ENCODE measurements at places on chromosomes 13 and 19.

- peak; percentile 59 for DNase-seq
These were observed 10.7 kb upstream of the CRTC1 start for GRCh38 chr19:18672606-18673337.

- DNase-seq = no peak
These were observed 95.9 kb downstream of the AKAP11 start for GRCh38 chr13:42367831-42368230.

DNA sequence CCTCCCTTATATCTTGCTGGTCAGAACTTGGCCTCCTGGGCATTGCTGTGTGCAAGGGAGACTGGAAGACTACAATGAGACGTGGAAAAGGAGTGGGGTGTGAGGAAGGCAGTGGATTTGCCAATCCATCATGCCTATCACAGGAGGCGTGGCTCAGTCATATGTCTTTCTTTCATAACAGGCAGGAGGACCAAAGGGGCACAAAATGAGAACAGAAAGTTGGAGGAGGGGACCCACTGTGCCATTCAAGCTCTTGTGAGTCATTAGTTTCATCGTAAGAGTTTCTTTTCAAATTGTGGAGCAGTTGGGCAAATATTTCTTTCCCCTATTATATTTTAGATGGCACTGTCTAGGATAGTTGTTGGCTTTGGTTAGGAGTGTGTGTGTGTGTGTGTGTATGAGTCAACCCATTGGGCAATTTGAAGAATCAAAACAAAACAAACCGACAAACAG is 471.5 kb downstream of the TSHZ3 start:
- DNase-seq = no peak

DNA sequence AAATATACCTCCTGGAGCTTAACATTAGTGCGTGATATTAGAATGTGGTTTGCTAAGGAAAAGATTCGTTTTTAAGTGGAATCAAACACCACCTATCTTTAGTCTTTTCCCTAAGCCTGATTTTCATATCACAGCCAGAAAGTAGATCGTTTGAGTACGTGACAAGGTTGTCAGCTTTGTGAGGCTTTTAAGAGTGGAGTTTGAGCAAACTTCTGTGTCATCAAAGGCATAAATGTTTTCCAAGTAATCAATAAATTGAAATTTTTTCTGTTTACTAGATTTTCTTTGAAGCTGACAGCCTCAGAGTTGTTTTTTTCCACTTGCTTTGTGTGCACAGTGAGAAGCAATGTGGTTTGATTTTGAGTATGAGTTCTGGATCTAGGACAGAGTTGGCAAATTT is 6.5 kb upstream of the ZNF331 start:
- no peak for DNase-seq

DNA sequence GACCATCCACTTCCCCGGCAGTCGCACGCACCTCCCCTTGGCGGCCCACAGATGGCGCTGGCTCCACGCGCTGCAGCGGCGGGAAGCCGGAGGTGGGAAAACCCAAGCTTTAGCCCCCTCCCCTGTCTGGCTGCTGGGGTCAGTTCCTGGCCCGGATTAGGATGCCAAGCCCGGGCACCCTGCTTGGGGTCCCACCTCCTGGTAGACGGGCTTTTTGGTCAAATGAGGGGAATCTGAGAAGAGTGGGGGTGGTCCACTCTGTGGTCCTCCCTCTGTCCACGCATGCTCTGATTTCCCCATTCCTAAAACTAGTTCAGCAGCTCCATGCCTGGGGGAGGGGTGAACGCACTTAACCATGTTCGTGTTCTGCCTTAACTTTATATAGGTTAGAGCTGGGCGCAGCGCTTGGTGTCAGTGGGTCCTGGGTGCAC is 8.1 kb upstream of the ADGRE2 start:
- no peak for DNase-seq

GRCh38 chr19:1098177-1099051 is 3.2 kb upstream of the POLR2E start:
- DNase-seq = no peak

GRCh38 chr19:39074205-39074692 is 9.9 kb upstream of the ACP7 start:
- DNase-seq = no peak

- peak; percentile 56 for DNase-seq
These were observed 1.2 kb downstream of the INAFM1 start for GRCh38 chr19:47275791-47276461.

GRCh38 chr13:40963927-40964326 is 55.2 kb downstream of the ELF1 start:
- peak; percentile 43 for DNase-seq

DNA sequence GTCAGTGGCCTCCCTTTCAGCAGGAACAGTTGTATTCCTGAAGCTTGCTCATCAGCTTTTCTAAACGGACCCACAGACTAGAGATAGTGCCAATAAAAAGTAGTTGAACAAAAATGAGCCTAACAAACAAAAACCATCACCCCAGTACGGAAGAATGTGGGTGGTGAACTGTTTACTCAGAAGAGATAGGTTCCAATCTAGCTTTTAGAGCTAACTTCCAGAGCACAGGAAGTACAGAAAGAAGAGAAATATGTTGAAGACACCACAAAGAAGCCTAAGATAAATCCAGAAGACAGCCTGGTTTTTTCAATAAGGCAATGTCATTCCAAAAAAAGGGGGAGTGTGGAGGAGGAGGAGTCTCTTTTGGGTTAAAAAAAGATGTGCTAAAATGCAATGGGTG is 2.8 kb upstream of the LMO7 start:
- DNase-seq = peak; percentile 86

DNA sequence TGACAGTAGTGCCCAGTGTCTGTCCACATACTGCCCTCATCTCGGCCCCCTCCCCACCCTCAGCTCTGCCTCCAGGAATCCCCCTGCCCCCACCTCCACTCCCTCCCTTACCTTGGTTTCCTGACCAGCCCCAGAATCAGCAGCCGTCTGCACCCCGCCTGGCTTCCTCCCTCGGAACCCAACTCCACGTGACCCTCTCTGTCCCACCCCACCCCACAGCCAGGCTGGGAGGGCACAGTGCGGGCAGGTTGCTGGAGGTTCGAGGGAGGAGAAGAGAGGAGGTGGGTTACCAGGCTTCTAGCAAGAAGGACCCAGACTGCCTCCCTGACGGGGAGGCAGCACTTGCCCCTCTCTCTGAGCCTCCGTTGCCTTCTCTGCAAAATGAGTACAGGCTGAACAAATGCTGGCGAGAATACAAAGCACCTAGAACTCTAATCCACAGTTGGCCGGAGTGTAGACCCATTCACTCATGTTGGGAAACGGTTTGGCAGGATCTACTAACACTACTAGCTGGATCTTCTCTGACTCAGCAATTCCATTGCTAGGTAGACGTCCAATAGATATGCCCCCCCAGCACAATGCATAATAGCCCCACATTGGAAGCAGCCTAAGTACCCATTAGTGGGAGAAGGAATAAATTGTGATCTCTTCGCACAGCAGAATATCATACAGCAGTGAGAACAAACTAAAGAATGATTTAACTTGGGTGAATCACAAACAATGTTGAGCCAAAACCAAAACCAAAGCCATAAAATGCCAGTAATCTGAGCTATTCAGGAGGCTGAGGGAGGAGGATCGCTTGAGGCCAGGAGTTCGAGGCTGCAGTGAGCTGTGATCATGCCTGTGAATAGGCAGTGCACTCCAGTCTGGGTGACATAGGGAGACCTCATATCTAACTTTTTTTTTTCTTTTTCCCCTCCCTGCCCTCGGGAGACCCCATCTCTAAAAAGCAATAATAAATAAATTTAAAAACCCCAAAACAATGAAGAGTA is at the start of gene RASAL3:
RASAL3 (minus strand) TSS at position 151 of the 992 bp plus-strand sequence. CDS start 186 bp downstream, outside the sequence.
- no peak for DNase-seq

DNA sequence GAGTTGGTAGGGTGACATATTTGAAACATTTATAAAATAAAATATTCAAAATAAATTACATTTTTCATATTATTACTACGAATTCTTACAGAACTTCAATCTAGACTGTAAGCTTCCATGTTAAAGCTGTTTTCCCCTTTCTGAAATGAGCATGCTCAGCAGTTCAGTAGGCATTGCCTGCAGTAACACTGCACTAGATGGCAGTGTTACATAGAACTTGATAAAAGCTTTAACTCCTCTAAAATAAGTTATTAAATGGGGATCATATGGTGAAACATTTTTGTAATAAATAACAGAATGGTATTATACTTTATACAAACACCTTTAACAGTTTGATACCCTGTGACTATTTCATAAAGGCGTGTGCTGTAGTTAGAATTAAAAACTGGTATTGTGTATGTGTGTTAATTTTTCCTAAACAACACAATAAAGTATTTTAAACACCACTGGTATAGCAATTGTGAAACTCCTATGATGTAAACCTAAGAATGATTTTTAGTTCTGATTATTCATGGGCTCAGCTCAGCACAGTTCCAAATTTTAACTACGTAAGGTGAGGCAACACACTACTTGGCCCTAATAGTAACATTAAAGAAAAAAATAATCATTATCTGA is 11.6 kb upstream of the GPR18 start:
- DNase-seq = peak; percentile 76

DNA sequence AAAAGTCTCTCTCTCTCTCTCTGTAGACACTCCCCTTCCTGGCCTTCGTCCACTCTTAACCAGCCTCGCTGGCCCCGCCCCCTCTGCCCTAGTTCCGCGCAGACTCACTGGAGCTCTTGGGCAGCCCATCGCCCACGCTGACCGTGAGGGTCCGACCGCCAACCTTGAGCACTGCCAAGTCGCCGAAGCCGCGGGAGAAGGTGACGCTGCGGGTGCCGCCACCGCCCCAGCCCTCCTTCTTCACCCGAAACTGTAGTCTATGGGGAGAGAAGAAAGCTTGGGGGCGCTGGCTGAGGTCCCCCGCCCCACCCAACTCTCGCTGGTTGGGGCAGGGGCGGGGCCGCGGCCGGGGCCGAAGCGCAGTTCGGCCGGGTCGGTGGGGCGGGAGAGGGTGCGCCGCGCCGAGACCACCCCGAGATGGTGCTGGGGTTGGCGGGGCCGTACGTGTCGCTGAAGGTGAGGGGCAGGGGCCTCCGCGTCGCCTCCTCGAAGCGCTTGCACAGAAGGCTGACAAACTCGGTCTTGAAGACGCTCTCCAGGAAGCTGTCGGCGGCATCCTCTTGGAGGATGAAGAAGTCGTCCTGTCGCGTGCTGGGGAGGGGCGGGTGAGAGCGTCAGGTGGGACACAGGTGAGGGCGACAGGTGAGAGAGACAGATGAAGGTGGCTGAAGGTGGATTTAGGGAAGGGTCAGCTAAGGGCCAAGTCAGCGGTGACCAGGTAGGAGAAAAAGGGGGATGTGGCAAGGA is 12.6 kb upstream of the ZNF414 start:
- DNase-seq = peak; percentile 92

DNA sequence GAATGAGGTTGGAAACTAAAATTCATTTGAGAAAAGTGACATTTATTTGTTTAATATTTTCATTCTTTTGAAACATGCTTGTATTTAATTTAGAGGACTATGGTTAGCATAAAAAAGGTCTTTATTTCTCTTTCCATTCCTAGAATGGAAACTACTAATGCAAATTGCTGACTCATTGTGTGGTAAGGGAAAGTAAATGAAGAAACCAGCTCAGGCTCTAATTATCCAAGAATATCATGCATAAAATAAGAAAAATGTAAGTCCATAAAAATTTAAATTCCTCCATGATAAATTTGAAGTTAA is 777.0 kb upstream of the SLITRK1 start:
- DNase-seq = peak; percentile 62

GRCh38 chr13:27997904-27998522 is 9.5 kb upstream of the URAD start:
- DNase-seq = peak; percentile 29

- DNase-seq = no peak
These were observed 11.3 kb downstream of the MYO9B start for GRCh38 chr19:17086834-17087233.

DNA sequence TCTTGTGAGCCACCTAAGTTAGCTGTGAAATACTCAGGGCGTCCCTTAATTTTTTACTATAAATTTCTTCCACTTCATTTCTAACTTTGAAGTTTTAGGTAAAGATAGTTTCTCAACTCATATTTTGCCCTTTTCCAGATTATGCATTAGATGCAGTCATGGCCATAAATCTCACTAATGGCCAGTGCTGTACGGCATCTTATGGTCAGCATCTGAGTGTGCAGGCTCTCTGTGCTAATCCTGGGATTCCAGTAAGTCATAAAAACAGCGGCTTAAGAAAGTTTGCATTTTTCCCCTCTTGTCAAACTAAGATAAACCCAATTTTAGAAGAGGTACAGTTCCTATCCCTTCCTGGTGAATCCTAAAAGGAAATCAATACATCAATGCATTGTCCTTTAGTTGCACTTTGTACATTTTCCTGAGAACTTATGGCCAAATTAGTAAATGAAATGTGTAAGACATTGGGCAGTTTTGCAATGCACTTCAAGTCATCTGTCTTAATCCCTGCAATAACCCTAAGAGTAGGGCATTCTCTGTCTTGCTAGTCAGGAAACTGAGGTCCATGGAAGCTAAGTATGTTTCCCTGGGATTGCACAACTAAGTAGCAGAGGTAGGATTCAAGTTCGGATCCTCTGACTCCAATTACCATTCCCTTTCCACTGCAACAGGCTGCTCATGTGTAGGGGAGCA is 146.2 kb downstream of the DCT start:
- no peak for DNase-seq

DNA sequence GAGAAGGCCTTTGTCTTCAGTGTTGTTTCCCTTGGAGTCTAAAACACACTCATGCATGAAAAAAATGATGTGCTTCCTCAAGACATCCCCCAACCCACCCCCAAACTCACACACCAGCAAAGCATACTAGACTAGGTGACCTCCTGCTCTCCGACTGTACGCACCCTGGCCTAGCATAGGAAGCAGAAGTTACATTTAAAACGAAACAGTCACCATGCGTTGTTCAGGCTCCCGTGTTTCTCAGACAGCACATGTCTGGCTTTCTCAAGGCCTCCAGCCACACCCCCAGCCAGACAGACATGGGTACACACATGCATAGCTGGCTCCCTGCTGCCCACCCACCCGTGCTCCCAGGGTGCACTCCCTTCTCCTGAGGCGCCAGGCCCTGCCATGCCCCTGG is 28.7 kb upstream of the C1QTNF9 start:
- DNase-seq = no peak

Measured in astrocyte of the spinal cord (primary cell).